ENCODE measurements at places on chromosomes 12 and 14. TPM values are rescaled to one million over a fixed set of nuclear protein-coding genes. Genes with fewer than 3 reads are reported as not detected.

- DNase-seq, result no peak
Observed at GRCh38 chr12:13099844-13100604, 3.4 kb downstream of the GSG1 start.

The A2M gene
- not detected for total RNA-seq

DNA sequence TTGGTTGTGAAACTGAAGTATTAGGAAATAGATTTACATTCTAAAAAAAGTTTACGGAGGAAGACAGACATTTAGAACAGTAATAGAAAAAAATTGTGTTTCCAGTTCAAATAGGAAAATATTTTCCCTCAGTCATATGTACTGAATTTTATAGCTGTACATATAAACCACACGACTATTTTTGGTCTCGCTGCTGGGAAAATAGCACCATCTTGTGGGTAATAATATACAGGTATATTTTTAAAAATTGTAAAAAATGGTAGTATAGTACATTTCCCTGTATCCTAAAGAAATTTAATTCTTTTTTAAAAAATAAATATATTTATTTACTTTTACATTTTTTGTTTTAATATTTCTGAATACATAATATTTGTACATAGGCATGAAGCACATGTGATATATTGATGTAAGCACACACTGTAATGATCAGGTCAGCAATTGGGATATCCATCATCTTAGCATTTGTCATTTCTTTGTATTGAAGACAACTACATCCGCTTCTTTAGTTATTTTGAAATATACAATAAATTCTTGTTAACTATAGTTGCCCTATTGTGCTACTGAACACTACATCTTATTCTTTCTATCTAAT, 168.6 kb downstream of the ALX1 start:
- no peak for DNase-seq

- DNase-seq, result no peak
Observed at GRCh38 chr12:45671254-45671653, 58.3 kb upstream of the ARID2 start.

DNA sequence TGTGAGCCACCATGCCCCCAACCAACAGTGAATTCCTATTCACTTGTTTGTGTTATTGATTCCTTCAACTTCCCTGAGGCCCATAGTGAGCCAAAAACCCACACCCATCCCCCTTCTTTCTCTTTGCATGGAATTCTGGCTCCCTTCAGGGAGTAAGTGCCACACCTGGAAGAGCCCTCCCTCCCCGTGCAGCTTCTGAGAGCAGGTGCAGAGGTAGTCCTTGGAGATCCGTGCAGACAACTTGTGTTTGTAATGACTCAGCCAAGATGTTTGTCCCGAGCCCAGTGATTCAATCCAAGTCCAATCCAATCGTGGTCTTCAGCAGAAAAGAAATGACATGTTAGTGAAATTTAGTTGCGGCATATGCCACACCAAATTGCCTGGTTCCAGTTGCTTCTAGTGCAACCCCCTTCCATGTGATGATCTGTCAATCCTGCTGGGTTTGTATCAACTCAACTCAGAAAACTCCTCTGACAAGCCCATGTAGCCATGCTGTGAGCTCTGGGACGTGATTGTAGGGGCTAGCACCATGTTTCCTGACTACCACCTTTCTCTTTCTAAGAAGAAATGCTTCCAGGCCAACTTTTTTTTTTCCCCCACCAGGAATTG, 27.5 kb downstream of the GPRC5A start:
- DNase-seq, result no peak

DNA sequence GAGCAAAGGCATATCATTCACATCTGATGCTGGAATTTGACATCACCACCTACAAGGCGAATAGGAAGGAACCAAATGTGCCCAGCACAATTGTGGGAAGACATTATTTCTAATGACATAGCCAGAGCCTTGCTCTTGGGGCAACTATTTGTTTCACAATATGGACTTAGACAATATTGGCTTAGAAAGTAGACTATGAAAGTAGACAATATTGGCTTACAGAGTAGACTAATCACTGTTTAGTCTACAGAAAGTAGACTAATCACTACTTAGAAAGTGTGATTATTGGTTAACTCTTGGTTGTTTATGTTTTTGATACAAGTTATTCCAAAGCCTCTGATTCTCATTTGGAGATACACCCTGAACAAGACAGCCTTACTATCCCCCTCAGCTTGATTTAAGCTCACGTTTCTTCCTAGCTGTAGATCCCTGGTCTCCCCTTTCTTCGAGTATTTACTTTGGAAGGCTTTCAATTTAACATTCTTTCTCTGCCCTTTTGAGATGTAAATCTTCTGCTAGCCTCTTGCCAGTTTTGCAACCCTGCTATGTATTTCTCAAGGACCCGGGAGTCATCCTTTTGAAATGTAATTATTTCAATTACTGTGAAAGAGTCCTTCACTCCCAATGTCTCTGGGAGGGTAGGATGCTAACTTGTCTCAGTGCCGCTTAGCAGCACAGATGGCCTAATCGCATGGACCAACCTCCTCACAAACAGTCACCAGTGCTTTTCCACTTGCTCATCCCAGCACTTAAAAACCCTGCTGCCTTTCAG, 843.2 kb downstream of the GALC start:
- DNase-seq, result no peak

DNA sequence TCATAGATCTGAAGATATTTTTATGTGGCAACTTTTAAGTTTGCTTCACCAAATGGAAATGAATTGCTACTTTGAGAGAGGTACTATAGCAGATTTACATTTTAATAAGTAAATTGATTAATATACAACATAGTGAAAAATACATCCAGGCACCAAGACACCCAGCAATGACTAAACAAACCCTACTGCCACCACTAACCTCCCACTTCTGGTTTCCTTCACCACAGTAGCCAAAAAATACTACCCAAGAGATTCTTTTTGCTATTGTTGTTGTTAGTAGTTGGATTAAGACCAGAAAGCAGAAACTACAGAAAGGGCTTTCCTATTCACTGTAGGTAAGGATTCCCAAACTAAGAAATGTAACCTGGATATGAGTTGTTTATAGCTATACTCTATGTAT, 54.1 kb downstream of the COCH start:
- DNase-seq, result peak; percentile 62

DNA sequence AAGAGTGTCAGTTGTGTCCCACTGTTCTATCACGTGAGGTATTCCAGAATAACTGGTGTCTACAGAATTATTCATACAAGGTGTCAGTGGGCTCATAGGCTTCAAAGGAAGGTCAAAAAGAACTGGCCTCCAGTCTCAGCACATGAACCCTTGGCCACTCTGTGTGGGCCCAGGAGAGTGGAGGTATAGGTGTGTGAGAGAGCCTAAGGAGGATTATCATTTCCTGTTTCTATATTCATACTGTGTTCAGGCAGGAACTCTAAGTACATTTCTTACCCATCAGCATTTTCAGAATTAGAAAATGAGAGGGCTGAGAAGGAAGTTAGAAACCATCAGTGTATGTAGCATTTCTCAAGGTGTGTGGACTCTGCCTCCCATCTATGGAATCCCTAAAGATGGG, 87.0 kb downstream of the BTG1 start:
- DNase-seq, result no peak

DNA sequence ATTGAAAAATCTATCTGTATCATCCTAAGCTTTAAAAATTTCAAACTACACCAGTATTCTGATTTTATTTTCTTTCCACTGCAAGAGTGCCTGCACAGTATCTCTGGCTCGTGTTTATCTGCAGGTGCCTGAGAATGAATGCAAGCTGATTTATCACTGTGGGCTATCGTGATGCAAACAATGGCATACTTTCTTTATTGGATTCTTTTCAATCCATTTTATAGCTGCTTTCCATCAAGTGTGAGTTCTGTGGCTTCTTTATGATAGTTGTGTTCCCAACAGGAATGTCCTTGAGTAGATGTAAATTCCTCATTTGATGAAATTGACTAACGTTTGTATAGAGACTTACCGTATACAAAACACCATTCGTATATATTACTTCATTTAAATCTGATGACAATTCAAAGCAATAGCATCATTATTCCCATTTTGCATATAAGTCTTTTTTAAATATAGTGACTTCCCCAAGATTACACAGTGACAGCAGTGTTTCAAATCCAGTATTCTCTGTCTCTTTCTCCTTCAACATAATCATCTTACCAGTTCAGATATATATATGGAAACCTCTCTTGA, 160.3 kb upstream of the ABCD2 start:
- DNase-seq, result no peak

The B4GALNT3 gene
- total RNA-seq, result 0.37 TPM

DNA sequence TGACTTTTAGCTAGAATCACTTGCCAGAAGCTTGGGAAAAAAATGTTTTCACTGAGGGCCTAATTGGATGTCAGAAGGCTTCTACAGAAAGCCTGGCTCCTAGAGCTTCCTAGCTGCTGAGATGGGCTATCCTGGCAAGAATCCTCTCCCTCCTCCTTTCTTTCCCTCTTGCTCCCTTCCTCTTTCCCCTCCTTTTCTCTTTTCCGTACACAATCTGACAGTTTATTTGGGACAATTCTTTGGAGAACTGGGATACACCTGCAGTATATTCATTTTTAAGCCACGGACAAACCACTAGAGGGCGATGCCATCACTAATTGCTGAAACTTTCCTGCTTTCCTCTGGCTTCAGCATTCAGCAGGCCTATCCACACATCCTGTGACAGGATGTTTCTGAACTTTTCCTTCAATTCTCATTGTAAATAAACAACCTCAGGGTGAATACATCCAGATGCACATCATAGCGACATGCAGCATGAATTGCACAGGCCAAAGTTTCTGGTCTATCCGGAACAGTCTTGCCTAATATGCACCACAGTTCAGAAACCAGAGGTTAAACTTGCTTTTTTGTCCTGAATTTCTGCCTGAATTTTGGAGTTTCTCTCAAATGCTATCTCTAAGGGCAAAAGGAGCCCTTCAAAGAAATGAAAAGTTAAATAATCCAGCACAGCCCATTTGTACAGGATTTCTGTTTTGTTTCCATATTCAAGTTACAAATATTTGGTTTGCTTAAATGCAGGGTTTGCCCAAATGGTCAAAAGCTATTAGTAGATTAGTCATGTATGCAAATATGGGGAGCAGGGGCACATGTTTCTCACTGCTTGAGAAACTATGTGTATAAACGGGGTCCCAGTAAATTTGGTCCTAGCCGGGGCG, 142.8 kb downstream of the PAWR start:
- DNase-seq, result no peak

- no peak for DNase-seq
Observed at GRCh38 chr12:75985566-75985965, 46.0 kb downstream of the PHLDA1 start.

- DNase-seq, result no peak
Observed at GRCh38 chr12:17076028-17076744, 470.2 kb upstream of the LMO3 start.

The CLEC1B gene
- total RNA-seq, result not detected

- DNase-seq, result no peak
Observed at GRCh38 chr14:65403231-65403630, 9.3 kb upstream of the FUT8 start.

The PTPN21 gene
- 0.12 TPM for total RNA-seq

DNA sequence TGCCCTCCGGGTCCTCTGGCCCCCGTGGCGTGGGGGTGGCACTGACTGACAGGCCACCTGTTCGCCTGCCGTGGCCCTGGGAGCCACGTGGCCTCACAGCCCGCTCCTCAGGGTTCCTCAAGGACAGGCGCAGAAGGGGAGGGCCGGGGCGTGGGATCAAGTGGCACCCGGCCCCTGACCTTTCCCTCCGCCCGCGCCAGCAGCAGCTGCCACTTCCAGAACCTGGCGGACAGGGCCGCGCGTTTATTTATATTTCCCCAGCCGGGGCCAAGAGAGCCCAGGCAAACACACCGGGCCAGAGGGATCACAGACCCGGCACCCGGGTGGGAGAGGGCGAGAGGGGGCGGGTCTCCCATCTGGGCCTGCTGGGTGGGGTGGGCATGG, 92.6 kb downstream of the RFLNA start:
- no peak for DNase-seq

DNA sequence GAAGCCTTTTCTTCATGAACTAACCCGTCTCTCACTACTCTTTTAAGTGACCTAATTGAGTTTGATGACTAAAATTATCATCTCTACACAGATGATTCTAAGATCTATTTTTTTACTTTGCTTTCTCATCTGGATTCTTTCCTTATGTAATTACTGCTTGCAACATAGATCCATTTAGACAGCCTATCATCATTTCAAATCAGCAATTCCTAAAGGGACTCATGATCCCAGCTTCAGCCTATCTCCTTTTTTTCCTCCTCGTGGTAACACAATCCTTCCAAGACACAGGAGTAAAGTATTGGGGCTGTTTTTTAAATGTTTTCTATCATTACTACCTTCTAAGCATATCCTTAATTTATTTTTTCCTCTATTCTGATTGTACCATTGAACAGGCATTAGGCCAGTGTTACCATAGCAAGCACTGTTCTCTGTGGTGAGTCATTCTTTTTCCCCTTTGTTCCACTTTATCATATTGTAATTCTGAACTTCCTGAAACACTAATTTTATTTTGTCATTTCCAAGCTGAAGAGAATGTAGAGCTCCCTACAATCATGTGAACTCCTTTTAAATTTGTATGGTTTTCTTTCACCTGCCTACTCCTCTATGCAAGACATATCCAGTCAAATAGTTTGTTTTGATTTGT, 190.4 kb upstream of the FAR2 start:
- DNase-seq, result no peak
